Heart right ventricle (tissue), 16 donors: ENCODE measurements at places on chromosomes 3 and 15. TPM values are rescaled to one million over a fixed set of nuclear protein-coding genes. Genes with fewer than 3 reads are reported as not detected.

The USF3 gene
- 15.8 TPM for total RNA-seq

DNA sequence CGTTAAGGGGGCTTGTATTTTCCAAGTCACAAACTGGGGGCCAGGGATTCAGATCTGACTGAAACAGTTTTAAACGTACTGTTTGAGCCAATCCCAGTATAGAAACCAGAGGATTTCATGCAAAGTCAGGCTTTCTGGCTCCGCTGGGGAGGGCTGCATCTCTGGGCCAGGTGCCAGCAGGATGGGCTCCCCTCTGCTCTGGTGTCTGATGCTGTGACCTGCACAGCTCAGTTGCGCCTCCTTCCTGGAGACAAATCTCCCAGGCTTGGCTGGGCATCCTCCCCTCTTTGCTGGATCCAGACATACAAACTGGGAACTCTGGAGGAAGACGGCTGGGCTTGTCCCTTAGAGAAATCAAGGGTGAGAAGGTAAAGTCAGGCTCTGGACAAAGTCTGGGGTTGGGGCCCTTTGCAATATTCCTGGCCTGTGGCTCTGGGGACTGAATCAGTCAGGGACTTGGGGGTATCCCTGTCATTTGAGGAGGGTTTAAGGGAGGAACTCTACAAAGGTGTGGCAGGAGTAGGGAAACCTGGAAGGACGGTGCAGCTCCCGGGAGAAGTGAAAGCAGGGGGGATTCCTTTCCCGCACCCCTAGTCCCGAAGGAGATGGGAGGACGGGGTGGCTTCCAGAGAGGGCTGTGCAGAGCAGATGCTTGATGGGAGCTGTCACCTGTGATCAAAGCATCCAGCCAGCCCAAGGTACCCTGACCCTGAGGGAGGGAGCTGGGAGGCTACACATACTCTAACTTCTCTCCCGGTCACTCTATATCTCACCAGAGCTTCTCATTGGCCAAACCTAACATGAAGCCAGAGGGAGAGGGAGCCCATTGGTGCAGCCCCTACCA lies 114.8 kb upstream of the ATP2B2 start:
- no peak for DNase-seq

The GCHFR gene
- total RNA-seq = 4.0 TPM

- DNase-seq = no peak
Measured at GRCh38 chr3:128152419-128153155, 694 bp upstream of the EEFSEC start.

DNA sequence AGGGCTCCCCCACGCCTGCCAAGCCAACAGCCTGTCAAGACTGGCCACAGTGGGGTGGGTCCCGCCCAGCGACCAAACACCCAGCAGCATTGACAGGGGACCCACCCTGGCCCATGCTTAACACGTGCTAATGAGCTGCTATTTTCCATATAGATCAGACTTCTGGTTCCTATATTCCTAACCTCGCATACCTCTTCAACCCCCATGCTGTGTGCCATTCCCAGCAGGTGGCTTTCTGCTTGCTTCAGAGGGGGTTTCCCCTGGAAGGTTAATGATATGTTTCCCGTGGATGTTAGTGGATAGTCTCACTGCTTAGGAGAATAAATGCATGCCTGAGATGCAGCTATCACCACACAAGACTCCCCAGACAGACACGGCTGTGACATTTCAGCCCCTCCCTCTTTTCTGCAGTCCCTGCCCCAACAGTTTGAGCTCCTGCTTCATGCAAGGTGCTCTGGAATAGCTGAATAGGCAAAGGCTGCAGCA lies 37.9 kb upstream of the MGLL start:
- no peak for DNase-seq

DNA sequence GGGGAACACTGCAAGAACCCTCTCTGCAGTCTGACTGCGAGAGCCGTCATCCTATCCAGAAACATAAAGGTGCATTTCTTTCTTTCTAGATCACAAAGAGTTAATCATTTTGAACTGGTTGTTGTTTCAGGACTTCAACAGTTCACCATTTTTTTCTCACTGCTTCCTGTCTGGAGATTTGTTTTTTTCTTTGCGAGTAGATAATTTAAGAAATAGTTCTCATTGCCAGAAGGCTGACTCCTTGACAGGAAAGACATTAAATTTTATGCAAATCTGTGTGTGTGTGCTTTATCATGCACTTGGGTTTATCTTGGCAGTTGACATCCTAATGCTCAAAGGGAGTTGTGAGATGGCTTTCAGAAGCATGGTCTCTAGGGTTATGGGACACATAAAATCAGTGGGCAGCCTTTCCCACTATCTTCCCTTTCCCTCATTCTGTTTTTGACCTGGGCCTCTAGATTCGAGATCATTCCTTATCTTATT lies 123.5 kb upstream of the TBL1XR1 start:
- DNase-seq = no peak

DNA sequence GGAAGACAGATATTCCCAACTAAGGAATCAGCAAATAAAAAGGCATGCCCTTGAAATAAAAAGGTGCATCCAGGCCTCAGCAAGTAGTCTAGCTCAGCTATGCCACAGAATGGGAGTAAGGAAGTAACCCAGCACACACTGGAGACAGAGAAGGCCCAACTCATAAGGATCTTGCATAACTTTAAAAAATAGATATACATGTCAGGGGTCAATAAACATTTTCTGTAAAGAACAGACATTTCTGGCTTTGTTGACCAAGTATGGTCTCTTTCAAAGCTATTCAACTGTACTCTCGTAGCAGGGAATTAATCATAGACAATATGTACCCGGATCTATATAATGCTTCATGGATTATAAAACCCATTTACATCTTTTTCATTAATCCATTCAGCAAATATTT lies 449.3 kb downstream of the TAFA4 start:
- DNase-seq = no peak

DNA sequence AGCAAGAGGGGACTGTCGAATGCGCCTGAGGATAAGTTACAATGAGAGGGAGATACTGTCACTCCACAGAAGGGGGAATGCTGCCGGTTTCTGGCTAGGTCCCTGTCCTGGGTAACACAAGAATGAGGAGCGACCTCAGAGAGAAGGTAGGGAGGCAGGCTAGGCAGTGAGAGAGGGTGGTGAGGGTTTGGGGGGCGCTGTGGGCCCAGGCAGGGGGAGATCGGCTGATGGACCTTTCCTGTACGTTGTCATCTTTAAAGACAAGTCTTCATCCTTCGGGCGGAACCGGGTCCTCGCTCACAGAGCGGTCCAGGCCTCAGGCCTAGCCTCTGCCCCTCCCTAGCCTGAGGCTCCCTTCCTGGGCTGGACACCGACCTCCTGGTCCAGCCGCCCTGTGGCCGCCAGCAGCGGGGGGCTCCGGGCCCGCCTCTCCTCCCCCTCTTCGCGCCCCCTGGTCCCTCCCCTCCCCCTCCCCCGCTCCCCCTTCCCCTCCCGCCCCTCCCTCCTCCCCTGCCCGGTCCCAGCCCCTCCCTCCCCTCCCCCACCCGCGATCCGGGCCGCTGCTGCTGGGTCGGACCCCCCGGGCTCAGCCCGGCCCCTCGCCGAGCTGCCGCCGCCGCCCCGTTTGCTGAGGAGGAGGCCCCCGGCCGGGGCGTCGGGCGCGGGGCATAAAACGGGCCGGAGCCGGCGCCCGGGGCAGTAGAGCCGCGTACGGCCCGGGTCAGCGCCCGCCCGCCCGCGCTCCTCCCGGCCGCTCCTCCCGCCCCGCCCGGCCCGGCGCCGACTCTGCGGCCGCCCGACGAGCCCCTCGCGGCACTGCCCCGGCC lies at the start of gene CHRD:
CHRD (plus strand) TSS at position 697 of the 827 bp plus-strand sequence. CDS start 265 bp downstream, outside the sequence.
- no peak for DNase-seq

The FILIP1L gene
- total RNA-seq = 134 TPM

The DPPA2 gene
- total RNA-seq = not detected

GRCh38 chr3:8663177-8664061 lies 18.8 kb upstream of the SSUH2 start:
- DNase-seq = peak; percentile 71

The GPR160 gene
- 0.55 TPM for total RNA-seq
